ENCODE measurements at places on chromosomes 16 and 17. TPM values are rescaled to one million over a fixed set of nuclear protein-coding genes. Genes with fewer than 3 reads are reported as not detected.

DNA sequence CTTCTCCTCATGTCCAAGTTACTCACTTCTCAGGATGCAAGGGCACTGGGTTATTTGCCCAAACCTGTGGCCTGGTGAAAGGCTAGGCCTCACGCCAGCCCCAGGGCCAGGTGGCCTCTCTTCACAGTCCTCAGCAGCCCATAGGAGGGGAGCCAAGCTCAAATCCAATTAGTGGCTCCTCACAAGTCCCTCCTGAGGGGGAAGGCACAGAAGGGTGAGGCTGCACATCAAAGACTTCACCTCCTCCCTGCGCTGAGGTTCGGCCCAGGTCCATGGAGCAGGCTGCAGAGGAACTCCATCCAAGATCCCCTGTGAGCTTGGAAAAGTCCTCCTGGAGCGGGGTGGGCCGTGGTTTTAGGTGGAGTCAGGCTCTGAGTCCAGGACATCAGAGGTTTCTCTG, 320.0 kb downstream of the FOXL1 start:
- no peak for DNase-seq

WFDC1 gene
- 67.2 TPM for polyA plus RNA-seq

- DNase-seq = no peak
Observed at GRCh38 chr17:44155488-44155887, 13.8 kb downstream of the HROB start.

IRX5 gene
- 0.23 TPM for polyA plus RNA-seq

- no peak for DNase-seq
Observed at GRCh38 chr16:8310323-8310722, 280.0 kb downstream of the TMEM114 start.

DNA sequence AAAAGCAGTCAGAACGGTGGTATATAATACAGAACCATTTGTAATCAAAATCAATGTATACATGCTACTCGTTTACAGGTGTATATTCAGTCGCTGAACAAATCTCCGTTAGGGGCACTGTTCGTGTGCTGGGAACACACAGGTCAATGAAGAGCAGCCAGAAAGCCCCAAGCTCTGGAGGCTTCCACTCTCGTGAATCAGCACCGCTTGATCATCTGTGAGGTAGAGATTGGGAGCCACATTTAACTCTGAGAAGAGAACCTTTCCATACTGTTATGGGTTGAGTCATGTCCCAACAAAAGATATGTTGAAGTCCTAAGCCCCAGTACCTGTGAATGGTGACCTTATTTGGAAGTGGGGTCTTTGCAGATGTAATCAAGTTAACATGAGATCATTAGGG, 5.4 kb upstream of the CYTH1 start:
- DNase-seq = no peak

GRCh38 chr17:67004181-67004580, 39.7 kb downstream of the CACNG4 start:
- DNase-seq = no peak
